Activated naive CD8-positive, alpha-beta T cell treated with anti-CD3 and anti-CD28 coated beads for 36 hours (primary cell): ENCODE measurements at places on chromosomes 6 and 20. TPM values are rescaled to one million over a fixed set of nuclear protein-coding genes. Genes with fewer than 3 reads are reported as not detected.

Gene SLC35D3
- not detected for total RNA-seq

Gene AKAP12
- 2.3 TPM for total RNA-seq

Gene LINC00237
- not detected for total RNA-seq

Gene FERMT1
- 0.52 TPM for total RNA-seq

Gene TTBK1
- total RNA-seq = 0.12 TPM

Gene SLC17A3
- not detected for total RNA-seq

Gene SOBP
- 0.70 TPM for total RNA-seq

Gene IYD
- not detected for total RNA-seq

Gene HTR1E
- total RNA-seq = not detected

Gene SLC16A10
- total RNA-seq = 12.0 TPM

Gene DLL1
- 4.0 TPM for total RNA-seq

Gene GPX5
- not detected for total RNA-seq

Gene ZHX3
- total RNA-seq = 17.6 TPM

Gene C6orf163
- 1.5 TPM for total RNA-seq

Gene FAM184A
- 2.7 TPM for total RNA-seq

Gene KHDC1
- 3.3 TPM for total RNA-seq

Gene FAM209B
- total RNA-seq = not detected

Gene SYCP2
- 2.9 TPM for total RNA-seq

Gene EFCAB8
- total RNA-seq = 0.27 TPM

Gene FKBP1C
- 1.5 TPM for total RNA-seq

Gene THEMIS
- 49.7 TPM for total RNA-seq

Gene TCF19
- 86.1 TPM for total RNA-seq

Gene SPAG4
- 7.8 TPM for total RNA-seq

Gene IMPG1
- total RNA-seq = not detected

Gene GNRH2
- total RNA-seq = 0.87 TPM

Gene FHL5
- not detected for total RNA-seq

Gene GPLD1
- total RNA-seq = 1.1 TPM

Gene TRDN
- total RNA-seq = not detected

Gene CNR1
- not detected for total RNA-seq

Gene ADGRB3
- not detected for total RNA-seq

Gene TTK
- 34.6 TPM for total RNA-seq

Gene ZC2HC1B
- total RNA-seq = not detected

Gene ALDH5A1
- 18.2 TPM for total RNA-seq

Gene PBOV1
- total RNA-seq = not detected

Gene MYL9
- not detected for total RNA-seq

Gene ZFAND3
- total RNA-seq = 36.3 TPM

Gene ENPP1
- total RNA-seq = 0.19 TPM

Gene EMILIN3
- total RNA-seq = not detected

Gene MAS1
- not detected for total RNA-seq
